GM23248 (cell line): ENCODE measurements at places on chromosomes 4 and X. TPM values are rescaled to one million over a fixed set of nuclear protein-coding genes. Genes with fewer than 3 reads are reported as not detected.

Gene TMPRSS11D
- not detected in 2 replicates for total RNA-seq

Gene PPEF2
- not detected in 2 replicates for total RNA-seq

Gene EGFL6
- not detected in 2 replicates for total RNA-seq

Gene MAOA
- total RNA-seq: 0.76 TPM in 1 of 2 replicates, not detected in the other

Gene MAGEC2
- total RNA-seq: not detected in 2 replicates

Gene THAP9
- 1.6 and 3.9 TPM in 2 replicates for total RNA-seq

Gene IL2RG
- not detected in 2 replicates for total RNA-seq

Gene ATP8A1
- total RNA-seq: 0.11 and 0.25 TPM in 2 replicates

Gene SATL1
- not detected in 2 replicates for total RNA-seq

Gene POLN
- total RNA-seq: 1.8 and 3.9 TPM in 2 replicates

DNA sequence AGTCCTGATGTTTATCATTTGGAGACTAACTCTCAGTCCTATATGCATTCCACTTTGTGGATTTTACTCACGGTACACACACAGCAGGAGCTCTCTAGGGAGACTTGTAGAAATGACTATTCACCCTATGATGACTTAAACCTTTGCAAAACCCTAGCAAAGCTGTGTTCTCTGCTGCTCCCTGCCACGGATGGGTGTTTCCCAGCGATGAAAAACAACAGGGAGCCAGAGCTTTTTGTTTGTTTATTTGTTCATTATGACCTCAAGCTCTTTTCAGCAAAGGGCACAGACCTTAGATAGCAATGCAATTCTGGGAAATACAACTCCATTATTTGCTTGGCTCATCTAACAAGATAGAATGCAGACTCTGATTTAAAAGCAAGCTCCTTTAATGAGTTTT is 156.6 kb downstream of the GRIA3 start:
- peaks cover 41% of the 10 kb centered on the region for H3K4me1 ChIP-seq
- 0 out of 2 replicates have a peak overlapping the region, but pooled peaks have one; percentile 35 for H3K4me3 ChIP-seq
- H3K36me3 ChIP-seq: no peaks in the 10 kb centered on the region
- peak; percentile 79 for DNase-seq

DNA sequence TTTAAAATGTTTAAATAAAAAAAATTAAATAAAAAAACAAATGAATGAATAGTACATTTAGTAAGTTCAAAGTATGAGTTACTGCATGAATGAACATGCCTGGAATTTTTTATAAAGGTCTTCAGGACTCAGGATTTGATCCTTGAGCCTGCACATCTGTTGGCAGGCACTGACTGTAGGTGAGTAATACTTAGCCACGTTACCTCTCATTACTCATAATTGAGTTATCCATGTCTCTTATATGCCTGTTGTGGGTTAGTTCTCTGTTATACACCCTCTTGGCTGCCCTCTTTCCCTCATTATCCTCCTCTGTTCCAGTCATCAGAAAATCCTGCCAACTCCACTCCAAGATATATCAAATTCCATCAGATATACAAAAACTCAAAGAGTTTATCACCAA is 276.0 kb downstream of the FBXW7 start:
- H3K4me3 ChIP-seq: no peak overlapping the region
- H3K27me3 ChIP-seq: no peaks in the 10 kb centered on the region
- DNase-seq: peak; percentile 86
- peaks cover 44% of the 10 kb centered on the region for H3K4me1 ChIP-seq

GRCh38 chr4:153502584-153502983 is 36.4 kb downstream of the TMEM131L start:
- H3K4me1 ChIP-seq: peaks cover 31% of the 10 kb centered on the region
- peak; percentile 54 for DNase-seq
- H3K27me3 ChIP-seq: no peaks in the 10 kb centered on the region
- H3K36me3 ChIP-seq: no peaks in the 10 kb centered on the region

- no peaks in the 10 kb centered on the region for H3K36me3 ChIP-seq
- peak; percentile 63 for DNase-seq
- H3K27me3 ChIP-seq: peaks cover 13% of the 10 kb centered on the region; the same call in 1 of the 2 replicates
- no peak overlapping the region for H3K4me3 ChIP-seq
- H3K4me1 ChIP-seq: no peaks in the 10 kb centered on the region; the same call in 1 of the 2 replicates
These were observed 44.9 kb downstream of the ZBTB49 start for GRCh38 chr4:4334798-4335520.

GRCh38 chr4:13888112-13888511 is 260.6 kb upstream of the BOD1L1 start:
- H3K27ac ChIP-seq: peak overlapping the region; percentile 68
- no peak overlapping the region for H3K4me3 ChIP-seq
- DNase-seq: peak; percentile 91
- H3K4me1 ChIP-seq: peaks cover 22% of the 10 kb centered on the region

GRCh38 chr4:40630335-40631021 is 814 bp upstream of the RBM47 start:
- no peak overlapping the region for H3K4me3 ChIP-seq
- no peak overlapping the region for H3K27ac ChIP-seq
- H3K4me1 ChIP-seq: no peaks in the 10 kb centered on the region
- no peak for DNase-seq

DNA sequence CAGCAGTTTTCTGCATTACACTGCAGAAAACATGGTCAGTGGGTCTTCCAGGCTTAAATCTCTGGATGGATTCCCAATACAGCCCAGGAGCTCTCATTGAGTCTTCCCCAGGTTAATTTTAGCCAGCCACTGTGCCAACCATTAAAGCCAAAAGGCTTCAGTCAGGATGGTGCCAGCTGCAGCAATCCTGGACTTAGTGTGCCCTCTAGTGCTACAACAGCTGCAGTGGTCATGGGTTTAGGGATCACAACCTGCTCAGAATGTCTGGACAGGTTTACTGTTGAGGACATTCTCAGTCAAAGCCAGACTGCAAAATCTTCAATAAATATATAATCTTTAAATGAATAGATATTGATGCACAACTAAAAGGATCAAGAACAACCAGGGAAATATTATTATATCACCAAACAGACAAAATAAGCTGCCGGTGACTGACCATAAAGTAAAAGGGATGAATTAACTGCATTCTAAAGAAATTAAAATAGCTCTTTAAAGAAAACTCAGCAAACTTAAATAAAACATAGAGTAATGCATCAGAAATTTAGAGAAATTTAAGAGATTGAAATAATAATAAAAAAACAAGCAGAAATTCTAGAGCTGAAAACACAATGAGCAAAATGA is 639.9 kb downstream of the SPOCK3 start:
- no peaks in the 10 kb centered on the region for H3K36me3 ChIP-seq
- no peaks in the 10 kb centered on the region for H3K27me3 ChIP-seq
- H3K4me3 ChIP-seq: no peak overlapping the region
- peak; percentile 28 for DNase-seq

- H3K36me3 ChIP-seq: no peaks in the 10 kb centered on the region
- no peaks in the 10 kb centered on the region for H3K4me1 ChIP-seq
- no peaks in the 10 kb centered on the region for H3K27me3 ChIP-seq
- H3K4me3 ChIP-seq: no peak overlapping the region
- DNase-seq: no peak
- no peak overlapping the region for H3K27ac ChIP-seq
These were observed 172.5 kb upstream of the FMR1 start for GRCh38 chrX:147739196-147739595.

- no peak overlapping the region for H3K27ac ChIP-seq
- no peaks in the 10 kb centered on the region; the same call in 1 of the 2 replicates for H3K27me3 ChIP-seq
- H3K4me3 ChIP-seq: no peak overlapping the region
- DNase-seq: peak; percentile 39
- H3K4me1 ChIP-seq: no peaks in the 10 kb centered on the region
These were observed 36.0 kb upstream of the CCNG2 start for GRCh38 chr4:77120886-77121508.

DNA sequence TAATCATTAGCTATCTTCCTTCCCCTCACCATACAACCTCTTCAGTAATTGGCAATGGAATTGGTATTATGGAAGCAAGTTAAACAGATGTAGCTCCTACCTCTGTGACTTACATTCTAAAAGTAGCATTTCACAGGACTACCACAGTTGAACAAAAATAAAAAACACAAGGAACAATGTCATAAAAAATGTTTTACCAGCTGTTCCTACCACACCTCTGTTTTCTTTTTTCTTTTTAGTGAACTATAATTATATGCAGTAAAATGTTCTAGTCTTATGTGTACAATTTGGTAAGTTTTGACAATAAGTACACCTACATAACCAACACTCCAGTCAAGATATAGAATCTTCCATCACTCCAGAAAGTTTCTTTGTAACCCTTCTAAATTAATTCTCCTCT is 54.1 kb upstream of the GEMIN8 start:
- no peaks in the 10 kb centered on the region for H3K36me3 ChIP-seq
- H3K27ac ChIP-seq: no peak overlapping the region
- no peak for DNase-seq
- no peaks in the 10 kb centered on the region for H3K27me3 ChIP-seq
